NCI-H1048 (cell line): ENCODE measurements at places on chromosomes 13 and 19.

DNA sequence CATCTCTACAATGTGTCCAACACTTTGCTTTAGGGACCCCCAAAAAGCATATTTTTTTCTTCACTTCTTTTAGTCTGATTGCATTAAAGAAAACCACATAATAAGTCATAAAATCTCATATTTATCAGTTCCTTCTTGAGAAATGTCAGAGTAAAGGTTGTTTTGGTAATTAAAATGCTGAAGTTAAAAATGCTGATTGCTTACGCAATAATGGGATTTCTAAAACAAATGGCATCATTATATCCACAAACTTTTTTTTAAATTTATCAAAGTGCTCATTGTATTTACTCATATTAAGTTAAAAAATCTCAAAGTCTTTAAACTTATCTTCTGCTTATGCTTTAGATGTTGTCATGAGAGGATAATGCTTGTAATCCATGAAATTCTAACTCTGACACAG is 737.2 kb upstream of the ARGLU1 start:
- DNase-seq: no peak

DNA sequence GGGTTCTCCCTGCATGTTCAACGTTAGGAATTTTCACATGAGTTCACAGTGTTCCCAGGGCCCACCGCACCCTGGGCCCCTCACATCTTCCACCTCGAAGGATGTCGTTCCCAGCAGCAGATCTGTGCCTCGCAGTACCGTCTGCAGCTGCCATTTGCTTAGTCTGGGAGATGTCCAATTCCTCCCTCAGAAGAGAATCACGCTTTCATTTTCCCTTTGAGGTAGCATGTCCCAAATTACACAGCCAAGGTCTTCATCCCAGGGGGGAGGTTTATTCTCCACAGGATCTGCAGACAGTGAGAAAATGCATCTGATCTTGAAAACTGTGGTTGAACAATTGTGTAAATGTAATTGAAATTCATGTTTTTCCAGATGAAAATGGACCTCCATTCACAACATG is 150.2 kb downstream of the DCT start:
- no peak for DNase-seq

DNA sequence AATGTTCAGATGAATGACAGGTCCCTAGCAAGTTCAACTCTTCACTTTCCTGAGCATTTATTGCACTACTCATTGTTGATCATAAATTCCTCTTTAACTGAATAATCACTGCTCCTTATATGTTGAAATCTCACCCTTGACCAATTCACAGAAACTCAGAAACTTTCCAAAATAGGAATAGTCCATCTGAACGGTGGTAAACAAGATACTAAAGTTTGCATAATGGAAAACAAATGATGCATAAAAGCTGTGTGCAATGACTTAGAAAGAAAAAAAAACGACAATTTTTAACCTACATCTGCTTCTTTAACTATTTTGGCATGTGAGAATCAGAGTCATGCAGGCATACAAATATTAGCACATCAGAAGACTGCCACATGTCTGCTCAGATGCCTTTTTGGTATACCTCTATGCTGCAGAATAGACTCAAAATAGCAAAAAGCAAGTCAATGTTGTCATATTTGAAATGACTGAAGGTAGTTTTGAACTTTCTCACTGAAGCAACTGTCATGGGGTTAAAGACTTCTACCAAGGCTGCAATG is 34.8 kb downstream of the SLC10A2 start:
- no peak for DNase-seq

DNA sequence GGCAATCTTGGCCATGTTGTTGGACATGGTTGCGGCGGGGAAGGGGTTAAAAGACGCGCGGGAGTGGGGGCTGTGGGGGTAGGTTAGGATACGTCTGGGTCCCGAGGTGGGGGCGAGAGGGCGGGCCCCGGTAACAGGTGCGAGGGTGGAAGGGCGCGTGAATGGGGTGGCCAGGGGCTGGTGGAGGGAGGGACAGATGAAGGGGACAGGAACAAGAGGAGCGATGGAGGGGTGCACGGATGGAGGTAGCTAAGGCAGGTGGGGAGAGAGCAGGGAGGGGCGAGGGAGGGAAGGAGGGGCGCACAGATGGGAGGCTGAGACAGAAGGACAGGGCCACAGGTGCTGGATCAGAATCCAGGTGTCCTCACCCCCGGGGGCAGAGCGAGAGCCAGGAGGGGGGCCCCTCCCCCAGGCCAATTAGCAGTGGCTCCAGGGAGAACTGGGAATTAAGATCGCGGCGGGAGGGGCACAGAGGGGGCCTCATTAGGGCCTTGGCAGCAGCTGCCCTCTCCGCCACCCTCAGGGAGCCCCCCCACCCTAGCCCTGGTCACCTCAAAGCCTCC is 1.3 kb downstream of the GNG8 start:
- DNase-seq: no peak

GRCh38 chr13:95605448-95606125 is 38.9 kb downstream of the DZIP1 start:
- no peak for DNase-seq

DNA sequence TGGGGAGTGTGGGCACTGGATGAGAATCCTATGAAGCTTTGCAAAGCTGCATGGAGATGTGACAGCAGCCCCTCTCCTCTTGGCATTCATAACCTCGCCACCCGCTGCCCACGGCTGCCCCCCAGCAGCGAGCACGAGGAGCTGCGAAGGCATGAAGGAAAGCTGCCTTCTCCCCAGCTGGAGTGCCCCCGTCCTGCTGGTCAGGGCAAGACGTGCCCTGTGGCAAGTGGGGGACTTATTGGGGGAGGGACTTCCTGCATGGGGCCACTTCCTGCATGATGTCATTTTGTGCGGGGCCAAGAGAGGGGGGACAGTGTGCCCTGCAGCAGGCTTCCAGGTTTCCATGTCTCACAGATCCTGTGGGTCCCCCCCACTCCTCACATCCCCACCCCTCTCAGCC is 85.9 kb downstream of the TSHZ3 start:
- DNase-seq: no peak

- DNase-seq: no peak
Observed at GRCh38 chr19:15266683-15267082, 34.4 kb upstream of the EPHX3 start.

- no peak for DNase-seq
Observed at GRCh38 chr19:57434386-57435061, 601 bp upstream of the ZNF749 start.

- no peak for DNase-seq
Observed at GRCh38 chr19:5903056-5903623, 450 bp downstream of the NDUFA11 start.

- no peak for DNase-seq
Observed at GRCh38 chr13:62309904-62310303, 894.3 kb upstream of the PCDH20 start.

- no peak for DNase-seq
Observed at GRCh38 chr19:57302020-57302465, 18.2 kb upstream of the ZNF543 start.

GRCh38 chr19:49497789-49498103 is 1.5 kb downstream of the RPS11 start:
- DNase-seq: no peak

GRCh38 chr19:11152318-11153062 is 3.1 kb downstream of the SPC24 start:
- no peak for DNase-seq
